ENCODE measurements at places on chromosomes 1 and 21.

GRCh38 chr1:52403566-52404115 is 582 bp downstream of the ORC1 start:
- peak; percentile 38 for DNase-seq

DNA sequence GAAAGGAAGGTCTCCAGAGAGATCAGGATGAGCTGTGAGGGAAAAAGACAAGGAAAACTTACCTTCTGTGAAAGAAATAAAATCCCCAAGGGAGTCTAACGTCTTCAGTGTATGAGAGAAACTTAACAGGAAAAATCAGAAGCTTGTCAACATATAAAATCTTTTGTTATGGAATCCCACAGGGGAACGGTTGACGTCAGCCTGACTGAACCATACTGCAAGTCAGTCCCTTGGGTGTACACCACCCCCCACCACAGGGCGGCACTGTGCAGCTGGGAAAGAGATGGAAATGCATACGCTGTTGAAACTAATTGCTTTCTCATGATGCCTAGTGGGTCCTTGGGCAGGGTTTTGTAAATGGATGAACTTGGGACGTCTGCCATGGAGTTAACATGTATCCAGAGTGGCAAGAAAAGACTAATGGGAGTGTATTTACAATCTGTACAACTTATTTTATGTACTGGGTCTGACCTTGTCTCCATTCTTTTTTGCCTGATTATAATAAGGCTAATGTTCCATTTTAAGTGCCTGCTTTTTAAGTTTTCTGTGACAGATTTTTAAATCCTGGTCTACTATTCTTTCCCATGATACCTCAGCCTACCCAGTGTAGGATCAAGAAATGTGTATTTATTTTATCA is 22.7 kb downstream of the UTP25 start:
- peak; percentile 19 for DNase-seq

GRCh38 chr1:33326785-33327184 is 5.9 kb upstream of the A3GALT2 start:
- DNase-seq: no peak

- no peak for DNase-seq
Observed at GRCh38 chr1:161747801-161748200, 1.8 kb upstream of the DUSP12 start.

DNA sequence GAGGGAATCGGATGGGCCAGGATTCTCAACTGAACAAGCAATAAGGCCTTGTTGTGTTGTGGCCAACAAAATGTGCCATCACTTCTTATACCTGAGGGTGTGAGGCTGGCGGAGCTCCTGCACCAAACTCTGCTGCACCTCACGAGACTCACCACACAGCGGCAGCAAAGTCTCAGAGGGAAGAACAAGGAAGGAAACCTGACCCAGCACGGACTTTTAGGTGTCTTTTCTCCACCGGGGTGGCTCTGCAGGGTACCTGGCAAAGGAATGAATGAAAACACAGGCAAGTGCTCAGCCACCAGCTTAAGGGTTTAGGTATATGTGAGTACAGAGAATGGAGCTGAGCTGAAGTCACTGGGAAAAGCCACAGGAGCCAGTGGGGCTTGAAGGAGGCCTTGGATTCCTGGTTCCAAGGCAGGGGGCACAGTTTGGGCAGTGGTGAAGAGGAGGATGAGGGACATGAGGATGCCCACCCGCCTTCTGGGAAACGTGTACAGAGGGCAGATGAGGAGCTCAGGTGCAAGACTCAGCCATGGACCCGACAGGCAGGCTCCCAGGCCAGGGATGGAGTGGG is 31.1 kb upstream of the HSD3B1 start:
- DNase-seq: peak; percentile 15

DNA sequence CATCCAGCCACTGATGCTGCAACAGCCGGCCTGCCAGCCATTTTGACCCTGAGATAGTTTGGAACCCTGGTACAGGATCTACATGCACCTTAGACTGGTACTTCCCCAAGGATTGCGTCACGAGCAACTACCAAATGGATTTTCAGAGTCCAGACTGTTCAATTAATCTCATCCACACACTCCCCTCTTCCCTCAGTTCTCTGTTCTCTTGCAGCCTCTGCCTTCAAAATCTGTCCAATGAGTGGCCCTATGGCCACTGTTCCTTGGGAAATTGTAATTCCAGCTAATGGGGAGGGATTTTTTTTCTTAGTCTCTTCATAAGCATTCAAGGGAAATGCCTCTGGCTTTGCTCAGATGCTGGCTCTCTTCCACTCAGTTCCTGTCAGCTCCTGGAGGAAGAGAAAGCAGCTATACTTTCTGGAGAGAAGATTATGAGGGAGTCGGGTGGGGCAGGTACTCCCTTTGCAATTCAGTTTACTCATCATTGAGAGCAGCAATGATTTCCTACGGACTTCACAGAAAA is 19.8 kb upstream of the UAP1 start:
- no peak for DNase-seq

DNA sequence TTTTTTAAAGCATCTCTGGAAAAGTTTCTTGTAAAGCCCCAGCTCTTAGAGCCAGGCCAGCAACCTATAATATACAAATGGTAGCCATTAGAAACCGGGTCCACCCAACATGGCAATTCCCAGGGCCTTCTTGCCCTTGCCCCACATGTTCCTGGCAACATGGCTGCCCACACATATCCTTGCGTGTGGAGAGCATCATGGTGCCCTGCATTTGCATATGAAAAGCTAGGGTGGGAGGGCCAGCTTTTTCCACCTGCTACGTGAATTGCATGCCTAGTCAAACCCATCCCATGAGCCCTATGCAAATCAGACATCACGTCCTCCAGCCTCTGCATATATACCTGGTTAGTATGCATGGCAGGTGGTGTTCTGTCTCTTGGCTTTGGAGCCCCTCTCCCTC is 88.2 kb downstream of the RABGAP1L start:
- DNase-seq: no peak

- DNase-seq: no peak
Observed at GRCh38 chr1:85838238-85838637, 130.0 kb upstream of the ZNHIT6 start.

- DNase-seq: no peak
Observed at GRCh38 chr1:38027201-38028104, 14.9 kb downstream of the UTP11 start.

GRCh38 chr1:214438075-214438474 is 113.3 kb downstream of the PTPN14 start:
- no peak for DNase-seq

DNA sequence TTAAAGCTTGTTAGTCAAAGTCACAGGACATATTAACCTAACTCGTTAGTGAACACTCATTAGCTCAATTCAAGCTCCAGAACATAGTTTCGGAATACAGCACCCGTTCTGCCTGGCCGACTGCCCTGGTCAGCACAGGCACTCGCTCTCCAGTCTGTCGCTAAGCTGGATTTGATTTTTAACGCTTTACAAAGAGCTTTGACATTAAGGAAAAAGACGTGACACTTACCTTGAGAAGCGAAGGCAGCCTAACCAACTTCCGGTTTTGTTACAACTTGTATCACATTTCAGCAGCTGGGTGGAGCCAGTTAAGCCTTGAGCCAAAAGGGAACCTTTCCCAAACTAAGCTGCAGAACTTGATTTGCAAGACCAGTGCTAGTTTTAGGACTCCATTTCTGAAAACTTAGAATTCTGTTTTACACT is at the start of gene FRRS1:
TSS of gene FRRS1 (minus strand) at position 258 of the 423 bp plus-strand sequence. CDS start 17,867 bp downstream, outside the sequence.
- DNase-seq: no peak

DNA sequence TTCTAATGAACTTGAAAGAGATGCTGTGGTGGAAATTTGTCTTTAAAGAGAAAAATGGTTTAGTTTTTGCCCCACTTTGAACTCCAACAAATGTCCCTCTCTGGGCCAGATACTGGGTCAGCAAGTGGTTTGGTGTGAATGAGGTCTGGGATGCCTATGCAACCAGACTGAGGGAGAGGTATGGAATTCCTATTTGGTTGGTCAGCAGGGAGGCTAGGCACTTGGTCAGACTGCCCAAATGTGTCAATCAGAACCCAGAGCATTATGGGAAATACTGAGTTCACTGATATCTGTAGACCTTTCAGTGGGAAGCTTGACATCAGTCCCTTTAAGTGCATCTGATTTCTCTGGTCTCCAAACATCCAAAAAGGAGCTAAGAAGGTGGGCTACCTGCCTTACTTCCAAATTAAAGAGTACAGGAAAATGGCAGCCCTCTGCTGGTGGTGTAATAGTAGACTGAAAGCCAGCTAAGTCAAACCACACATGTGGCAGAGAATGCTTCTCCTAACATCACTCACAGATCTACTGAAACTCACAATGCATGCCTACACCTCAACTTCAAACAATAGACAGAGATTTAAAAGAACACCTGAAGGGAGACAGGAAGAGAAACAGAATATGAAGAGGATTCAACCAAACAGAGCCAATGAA is 510.1 kb downstream of the PLA2G4A start:
- no peak for DNase-seq

DNA sequence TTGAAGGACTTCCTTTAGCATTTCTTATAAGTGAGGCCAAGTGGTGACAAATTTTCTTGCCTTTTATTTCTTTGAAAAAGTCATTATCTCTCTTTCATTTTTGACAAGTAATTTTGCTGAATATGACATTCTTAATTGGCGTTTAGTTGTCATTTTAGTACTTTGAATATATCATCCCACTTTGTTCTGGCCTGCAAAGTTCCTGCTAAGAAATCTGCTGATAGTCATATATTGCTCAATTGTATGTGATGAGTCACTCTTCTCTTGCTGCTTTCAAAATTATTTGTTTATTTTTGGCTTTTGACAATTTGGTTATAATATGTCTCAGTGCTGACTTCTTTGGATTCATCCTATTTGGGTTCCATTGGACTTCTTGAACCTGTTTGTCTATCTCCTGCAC is 312.6 kb downstream of the DUSP10 start:
- no peak for DNase-seq

DNA sequence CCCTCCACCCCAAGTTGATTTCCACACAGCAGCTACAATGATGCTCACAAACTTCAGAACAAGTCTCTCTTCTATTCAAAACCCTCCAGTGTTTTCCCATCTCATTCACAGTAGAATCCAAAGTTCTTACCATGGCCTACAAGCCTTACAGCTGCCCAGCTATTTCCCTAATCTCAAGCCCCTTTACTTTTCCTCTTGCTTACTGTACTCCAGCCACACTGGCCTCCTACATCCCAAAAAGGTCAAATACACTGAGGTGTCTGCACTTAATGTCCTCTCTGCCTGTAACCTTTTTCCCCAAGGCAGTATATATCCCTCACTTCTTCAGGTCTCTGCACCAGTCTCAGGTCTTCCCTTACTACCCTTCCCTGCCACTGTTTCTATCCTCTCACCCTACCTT is 2.6 kb downstream of the RAP1A start:
- DNase-seq: no peak
